Ascending aorta (tissue), 2 donors: ENCODE measurements at places on chromosomes 1 and 21.

DNA sequence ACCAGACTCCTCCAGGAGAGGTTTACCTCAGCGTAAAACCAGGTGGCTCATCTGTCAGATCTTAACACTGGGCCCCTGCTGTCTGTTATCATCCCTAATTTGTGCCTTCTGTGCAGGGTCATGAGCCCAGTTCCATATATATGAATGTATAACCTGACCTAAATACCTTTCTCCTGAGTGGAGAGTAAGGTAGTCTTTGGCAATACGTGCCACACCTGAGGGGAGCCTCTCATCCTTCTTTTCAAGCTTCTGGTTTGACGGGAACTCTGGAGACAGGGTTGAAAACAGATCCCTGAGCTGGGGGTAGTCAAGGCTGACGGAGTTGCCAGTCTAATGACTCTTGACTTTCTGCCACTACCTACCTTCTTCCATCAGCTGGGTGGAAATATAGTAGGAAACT, 4.1 kb downstream of the SFT2D2 start:
- H3K27ac ChIP-seq: peak overlapping the region; percentile 92
- no peaks in the 10 kb centered on the region for H3K27me3 ChIP-seq
- peaks cover 5% of the 10 kb centered on the region for H3K4me1 ChIP-seq
- no peak for DNase-seq
- H3K4me3 ChIP-seq: peak overlapping the region; percentile 93
- peaks cover 25% of the 10 kb centered on the region for H3K36me3 ChIP-seq

GRCh38 chr1:247760456-247760855, at the start of gene OR1C1:
OR1C1 (minus strand) TSS chr1:247760556; CDS start chr1:247758406, 2,150 bp downstream.
- DNase-seq: no peak
- H3K4me1 ChIP-seq: no peaks in the 10 kb centered on the region
- no peaks in the 10 kb centered on the region for H3K27me3 ChIP-seq
- no peak within 1 kb of the TSS for H3K27ac ChIP-seq

GRCh38 chr1:16913181-16913832, 8.4 kb upstream of the CROCC start:
- peak overlapping the region; percentile 70 for H3K27ac ChIP-seq
- H3K27me3 ChIP-seq: no peaks in the 10 kb centered on the region
- no peak for DNase-seq
- peak overlapping the region; percentile 89 for H3K4me3 ChIP-seq

- no peaks in the 10 kb centered on the region for H3K27me3 ChIP-seq
- H3K36me3 ChIP-seq: no peaks in the 10 kb centered on the region
- H3K4me1 ChIP-seq: no peaks in the 10 kb centered on the region
- DNase-seq: no peak
- H3K27ac ChIP-seq: no peak overlapping the region
- no peak overlapping the region for H3K4me3 ChIP-seq
Measured at GRCh38 chr1:153277852-153278251, 18.4 kb downstream of the LORICRIN start.

DNA sequence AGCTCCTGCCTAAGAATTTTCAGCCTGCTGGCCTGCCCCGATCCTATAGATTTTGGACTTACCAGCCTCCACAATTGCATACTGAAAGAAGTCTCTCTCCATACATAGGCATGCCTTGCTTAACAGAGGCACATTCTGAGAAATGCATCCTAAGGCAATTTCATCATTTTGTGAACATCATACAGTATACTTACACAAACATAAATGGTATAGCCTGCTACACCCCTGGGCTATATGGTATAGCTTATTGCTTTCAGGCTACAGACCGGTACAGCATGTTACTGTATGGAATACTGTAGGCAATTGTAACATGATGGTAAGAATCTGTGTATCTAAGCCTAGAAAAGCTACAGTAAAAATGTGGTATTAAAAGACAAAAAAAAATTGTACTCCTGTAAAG, 174.7 kb downstream of the NRIP1 start:
- H3K27me3 ChIP-seq: no peaks in the 10 kb centered on the region
- no peak overlapping the region for H3K27ac ChIP-seq
- H3K4me1 ChIP-seq: no peaks in the 10 kb centered on the region
- H3K36me3 ChIP-seq: no peaks in the 10 kb centered on the region
- DNase-seq: no peak
